CD8-positive, alpha-beta T cell (primary cell): ENCODE measurements at places on chromosomes 1 and 21.
A peak's percentile ranks its signal among the peaks of the same experiment; 100 is the strongest.

GRCh38 chr1:115761601-115762302, 6.8 kb downstream of the CASQ2 start:
- no peak for DNase-seq

DNA sequence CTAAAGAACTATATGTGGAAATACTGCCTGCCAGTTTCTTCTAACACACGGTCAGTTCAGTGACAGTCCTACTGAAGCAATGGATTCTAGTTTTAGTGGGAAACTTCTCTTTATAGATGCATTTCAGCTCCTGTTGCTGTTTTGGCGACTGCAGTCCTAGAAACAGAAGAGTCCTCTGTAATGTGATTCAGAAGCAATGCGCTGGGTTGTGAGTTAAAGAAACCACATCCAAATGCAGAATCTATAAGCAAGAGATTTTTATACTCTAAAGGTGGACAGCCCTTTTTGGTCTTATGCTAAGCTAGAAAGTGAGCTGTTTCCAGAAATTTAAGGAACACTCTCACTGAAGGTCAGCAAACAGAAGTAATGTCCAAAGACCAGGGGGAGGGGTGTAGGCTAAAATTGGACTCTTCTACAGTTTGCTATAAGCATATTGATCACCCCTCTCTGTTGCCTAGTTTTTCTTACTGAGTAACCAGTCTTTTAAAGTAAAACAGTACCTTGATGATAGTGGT, 30.8 kb downstream of the DUSP10 start:
- no peak for DNase-seq

- DNase-seq: no peak
Observed at GRCh38 chr1:61638911-61639605, 85.9 kb downstream of the TM2D1 start.

DNA sequence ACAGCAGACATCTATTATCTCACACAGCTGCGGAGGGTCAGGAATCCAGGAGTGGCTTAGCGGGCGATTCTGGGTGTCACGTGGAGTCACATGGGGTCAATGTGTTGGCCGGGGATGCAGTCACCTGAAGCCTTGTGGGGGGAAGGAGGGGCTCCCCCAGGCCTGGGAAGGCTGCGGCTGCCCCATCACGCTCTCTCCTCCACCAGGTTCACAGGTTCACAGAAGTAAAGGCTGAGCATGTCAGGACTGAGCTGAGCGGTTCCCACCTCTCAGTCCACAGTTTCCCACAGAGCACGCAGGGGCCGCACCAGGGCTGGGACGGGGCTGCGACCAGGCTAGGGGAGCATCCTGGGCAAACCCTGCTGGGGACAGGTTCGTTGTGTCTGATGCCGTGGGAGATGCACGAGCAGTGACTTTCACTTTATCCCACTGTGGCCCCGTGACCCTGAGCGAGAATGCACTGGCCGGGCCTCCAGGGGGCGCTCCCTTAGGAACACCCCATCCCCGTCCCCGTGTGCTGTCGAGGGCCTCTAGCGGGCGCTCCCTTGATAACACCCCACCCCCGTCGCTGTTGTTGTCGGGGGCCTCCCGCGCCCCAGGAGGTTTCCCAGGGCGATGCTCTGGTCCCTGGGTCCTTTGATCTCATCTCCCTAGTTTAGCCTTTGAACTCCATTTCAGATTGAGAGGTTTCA, 73.2 kb upstream of the TRAPPC10 start:
- peak; percentile 94 for DNase-seq

DNA sequence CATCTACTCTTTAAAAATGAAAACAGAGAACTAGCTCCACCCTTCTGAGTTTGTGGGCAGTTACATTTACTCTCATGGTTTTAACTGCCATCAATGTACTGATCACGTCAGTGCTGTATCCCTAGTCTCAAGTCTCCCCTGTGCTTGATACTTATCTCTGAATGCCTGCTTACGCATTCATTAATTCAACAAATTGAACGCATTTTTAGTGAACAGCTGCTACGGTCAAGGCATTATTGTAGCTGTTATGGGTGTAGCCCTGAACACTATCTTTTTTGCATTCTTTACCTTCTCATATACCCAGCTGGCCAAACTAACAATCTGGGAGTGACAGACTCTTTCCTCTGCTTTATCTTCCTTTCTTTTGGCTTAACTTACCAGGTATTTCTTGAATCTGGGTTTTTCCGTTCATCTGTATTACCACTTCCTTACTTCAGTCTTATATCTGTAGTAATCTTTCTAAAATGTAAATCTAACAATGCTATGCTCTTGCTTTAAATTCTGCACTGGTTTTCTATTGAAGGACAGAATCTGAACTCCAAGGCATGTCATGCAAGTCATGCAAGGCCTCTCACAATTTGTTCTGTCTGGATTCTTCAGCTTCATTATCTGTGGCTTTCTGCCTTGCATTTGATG, 33.3 kb downstream of the SMG7 start:
- DNase-seq: no peak

DNA sequence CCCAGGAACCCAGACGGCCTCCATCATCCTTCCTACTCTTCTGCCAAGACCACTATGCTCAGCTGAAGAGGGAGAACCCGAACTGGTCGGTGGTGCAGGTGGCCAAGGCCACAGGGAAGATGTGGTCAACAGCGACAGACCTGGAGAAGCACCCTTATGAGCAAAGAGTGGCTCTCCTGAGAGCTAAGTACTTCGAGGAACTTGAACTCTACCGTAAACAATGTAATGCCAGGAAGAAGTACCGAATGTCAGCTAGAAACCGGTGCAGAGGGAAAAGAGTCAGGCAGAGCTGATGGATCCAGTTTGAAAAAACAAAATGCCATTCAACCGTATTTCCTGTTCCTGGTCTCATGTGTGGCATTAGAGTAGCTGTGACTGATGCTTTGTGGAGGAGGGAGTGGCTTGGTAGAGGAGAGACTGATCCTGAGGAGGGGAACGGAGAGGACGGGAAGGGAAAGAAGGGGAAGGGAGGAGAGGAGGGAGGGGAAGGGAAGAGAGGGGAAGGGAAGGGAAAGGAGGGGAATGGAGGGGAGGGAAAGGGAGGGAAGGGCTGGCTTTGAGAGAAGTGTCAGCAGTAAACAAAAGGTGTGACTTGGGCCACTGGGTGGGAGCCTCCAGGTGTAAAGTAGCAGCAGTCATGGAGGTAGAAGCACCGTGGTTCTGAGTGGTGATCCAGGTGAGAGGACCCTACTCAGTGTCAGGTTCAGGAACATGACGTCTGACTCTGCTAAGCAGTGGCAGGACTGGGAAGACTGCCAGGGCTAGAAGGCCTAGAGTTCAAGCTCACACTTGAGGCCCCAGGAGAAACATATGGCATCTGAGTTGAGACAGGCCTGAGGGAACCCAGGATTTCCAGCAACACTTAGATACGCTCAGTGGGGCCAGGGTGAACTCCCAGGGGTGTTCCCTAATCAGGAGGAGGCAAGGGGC, 846 bp downstream of the HMGB4 start:
- no peak for DNase-seq

- DNase-seq: no peak
Observed at GRCh38 chr21:29005696-29006095, 13.0 kb upstream of the LTN1 start.

DNA sequence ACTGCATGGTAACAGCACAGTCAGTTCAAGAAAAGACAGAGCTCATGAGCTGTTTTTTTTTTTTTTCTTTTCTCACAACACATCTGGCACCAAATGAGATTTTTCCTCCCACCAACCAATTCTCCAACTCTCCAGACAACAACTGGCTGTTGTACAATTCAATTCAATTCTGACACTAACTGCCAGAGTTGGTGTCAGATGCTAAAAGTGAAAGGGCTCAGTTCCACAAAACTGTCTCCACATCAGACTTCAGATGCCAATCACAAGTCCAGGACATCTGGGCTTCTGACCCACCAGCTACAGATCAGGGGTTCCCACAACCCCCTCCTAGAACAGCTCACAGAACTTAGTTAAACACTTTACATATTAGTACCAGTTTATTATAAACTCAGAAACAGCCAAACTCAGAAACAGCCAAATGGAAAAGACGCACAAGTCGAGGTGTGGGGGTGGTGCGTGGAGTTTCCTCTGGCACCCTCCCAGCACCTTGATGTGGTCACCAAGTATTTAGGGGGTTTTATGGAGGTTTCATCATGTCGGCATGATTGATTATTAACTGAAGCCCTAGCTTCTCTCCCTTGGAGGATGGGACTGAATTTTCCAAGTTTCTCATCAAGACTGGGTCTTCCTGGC, 39.2 kb upstream of the LRRC8D start:
- DNase-seq: peak; percentile 30

DNA sequence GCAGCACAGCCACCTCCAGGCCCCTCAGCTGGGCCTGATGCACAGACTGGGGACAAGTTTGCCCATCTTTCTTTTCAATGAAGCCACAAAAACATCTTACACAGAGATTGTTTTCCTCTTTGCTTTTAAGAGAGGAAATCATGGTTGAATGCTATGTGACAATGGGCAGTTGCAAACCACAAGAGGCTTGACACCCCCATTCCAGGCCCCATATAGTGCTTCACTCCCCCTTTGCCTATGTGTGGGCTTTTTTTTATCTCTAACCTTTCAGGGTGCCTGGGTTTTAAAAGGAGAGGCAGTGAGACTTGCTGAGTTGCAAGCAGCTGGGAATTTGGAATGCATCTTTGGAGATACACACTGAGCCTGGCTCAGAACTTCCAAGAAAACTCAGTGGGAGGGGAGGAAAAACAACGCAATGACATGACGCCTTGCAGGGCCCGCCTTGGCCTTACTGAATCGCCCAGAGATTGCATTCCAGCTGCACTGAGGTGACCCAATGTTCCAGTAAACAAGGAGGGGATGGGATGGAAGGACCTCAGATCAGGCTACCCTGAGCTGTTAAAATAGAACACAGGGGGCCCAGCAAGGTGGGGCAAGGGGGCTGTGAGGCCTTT, 145.2 kb upstream of the ZNF648 start:
- DNase-seq: no peak

DNA sequence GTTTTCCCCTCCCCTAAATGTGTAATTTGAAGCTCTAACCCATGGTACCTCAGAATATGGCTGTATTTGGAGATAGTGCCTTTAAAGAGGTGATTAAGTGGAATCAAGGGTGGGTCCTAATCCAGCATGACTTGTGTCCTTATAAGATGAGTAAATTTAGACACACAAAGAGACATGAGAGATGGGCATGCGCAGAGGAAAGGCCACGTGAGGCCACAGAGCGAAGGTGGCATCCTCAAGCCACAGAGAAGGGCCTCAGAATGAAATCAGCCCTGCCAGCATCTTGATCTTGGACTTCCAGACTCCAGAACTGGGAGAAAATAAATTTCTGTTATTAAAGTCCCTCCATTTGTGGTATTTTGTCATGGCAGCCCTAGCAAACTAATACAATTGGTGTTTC, 2.9 kb upstream of the PLA2G2F start:
- no peak for DNase-seq

DNA sequence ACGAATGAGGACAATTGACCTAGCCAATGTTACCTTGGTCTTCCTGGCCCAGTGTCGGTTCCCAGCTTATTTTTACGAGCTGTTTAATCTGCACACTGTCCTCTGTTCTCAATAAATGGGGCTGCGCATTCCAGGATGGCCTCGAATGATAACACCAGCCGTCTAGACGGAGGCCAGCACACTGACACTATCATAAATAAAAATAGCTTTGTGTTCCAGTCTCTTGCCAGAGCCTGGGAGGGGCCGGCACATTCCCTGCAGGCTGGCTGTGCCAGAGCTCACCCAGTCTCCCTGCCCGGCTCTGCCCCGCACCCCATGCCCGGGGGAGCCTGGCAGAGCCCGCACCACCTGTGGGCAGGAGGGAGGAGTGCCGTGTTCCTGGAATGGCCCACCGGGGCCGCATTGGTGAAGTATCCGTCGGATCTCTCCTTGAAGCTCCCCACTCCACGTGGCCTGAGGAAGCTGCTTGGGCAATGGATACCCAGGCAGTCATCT, 92.1 kb downstream of the SPSB1 start:
- no peak for DNase-seq

- no peak for DNase-seq
Observed at GRCh38 chr1:223230161-223230881, 87.3 kb upstream of the TLR5 start.

GRCh38 chr1:209849388-209849787, 21.6 kb downstream of the UTP25 start:
- no peak for DNase-seq

- DNase-seq: no peak
Observed at GRCh38 chr1:231936983-231937775, 310.6 kb downstream of the DISC1 start.

DNA sequence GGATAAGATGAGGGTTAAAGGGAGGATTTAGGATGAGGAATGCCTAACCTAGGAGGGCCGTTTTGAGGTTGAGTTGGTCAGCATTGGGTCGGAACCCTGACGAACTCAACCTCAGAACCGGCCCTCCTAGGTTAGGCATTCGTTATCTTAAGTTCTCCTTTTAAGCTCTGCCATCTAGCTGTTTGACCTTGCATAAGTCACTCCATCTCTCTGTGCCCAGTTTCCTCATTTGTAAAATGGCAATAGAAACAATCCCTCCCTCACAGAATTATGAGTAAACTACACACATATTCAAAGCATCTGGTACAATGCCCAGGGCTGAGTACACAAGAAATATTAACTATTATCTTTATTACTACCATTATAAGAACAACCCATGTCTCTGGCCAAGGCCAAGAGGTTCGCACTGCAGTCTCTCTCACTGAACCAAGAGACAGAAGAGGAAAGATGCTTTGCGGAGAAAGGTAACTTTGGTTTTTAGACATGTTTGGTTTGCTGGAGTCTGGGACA, 4.8 kb downstream of the ABCB10 start:
- no peak for DNase-seq

GRCh38 chr1:118123116-118123839, 61.8 kb downstream of the SPAG17 start:
- no peak for DNase-seq

DNA sequence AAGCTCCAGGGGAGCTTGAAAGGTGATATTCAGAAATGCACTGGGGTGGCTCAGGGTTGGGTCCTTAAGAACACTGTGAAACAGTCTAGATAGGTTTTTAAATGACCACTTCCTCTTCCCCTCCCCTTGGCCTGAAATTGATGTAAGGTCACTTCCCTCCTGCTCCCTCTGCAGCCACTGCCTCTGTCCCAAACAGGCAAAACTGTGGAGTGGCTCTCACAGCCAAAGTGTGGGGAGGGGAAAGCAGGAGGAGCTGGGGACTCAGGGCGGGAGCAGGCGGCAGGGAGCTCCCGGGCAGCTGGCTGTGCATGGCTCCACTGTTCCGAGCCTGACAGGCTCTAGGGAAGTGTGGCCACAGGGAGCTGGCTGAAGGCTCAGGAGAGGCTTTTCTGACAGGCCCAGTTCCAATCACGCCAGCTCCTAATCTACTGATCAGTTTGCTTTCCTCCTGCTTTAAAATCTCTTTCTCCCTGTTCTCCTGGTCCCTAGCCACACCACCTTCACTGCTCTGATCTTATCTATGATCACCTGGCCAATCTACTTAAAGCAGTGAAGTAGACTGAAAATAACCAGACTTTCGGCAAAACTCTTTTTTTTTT, 5.1 kb upstream of the CSRP1 start:
- DNase-seq: no peak

DNA sequence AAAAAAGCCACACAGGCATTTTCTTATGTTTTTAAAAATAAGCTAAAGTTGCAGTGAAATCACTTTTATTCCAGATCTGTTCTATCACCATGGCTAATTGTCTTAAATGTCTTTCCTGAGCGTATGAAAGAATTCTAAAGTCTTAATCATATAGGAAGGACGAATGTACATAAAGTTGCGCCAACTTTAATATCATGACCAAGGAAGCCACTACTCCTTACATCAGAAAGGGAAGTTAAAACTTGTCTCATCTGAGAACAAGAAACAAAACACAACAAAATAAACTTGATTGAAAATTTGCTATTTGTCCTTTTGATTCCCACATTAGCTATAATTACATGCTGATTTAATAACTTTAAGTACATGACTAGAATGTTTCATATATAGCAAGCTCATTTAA, 26.5 kb downstream of the CNIH4 start:
- DNase-seq: no peak

GRCh38 chr1:151618470-151618869, 6.6 kb downstream of the SNX27 start:
- DNase-seq: no peak
